ENCODE measurements at places on chromosomes 1 and 21.

- DNase-seq = no peak
Measured at GRCh38 chr1:156698995-156699394, 6.4 kb downstream of the CRABP2 start.

DNA sequence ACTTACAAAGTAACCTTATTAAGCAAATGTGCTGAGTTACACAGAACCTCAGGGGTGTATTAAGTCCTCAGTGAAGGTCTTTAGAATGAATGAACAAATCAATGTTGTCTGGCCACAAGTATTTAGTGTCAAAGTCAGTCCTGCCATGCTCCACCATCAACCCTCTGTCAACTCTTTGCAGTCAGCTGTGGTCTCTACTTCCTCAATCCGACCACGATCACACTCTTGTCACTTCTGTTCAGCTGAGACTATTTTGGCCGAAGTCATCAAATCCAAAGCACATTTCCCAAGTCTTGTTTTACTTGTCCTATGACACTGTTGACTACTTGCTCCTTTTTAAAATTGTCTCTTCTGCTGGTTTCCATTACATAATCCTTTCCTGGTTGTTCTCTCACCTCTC is 173.5 kb downstream of the ST6GALNAC5 start:
- no peak for DNase-seq

GRCh38 chr1:245600658-245601057 is 445.9 kb downstream of the KIF26B start:
- DNase-seq = no peak

DNA sequence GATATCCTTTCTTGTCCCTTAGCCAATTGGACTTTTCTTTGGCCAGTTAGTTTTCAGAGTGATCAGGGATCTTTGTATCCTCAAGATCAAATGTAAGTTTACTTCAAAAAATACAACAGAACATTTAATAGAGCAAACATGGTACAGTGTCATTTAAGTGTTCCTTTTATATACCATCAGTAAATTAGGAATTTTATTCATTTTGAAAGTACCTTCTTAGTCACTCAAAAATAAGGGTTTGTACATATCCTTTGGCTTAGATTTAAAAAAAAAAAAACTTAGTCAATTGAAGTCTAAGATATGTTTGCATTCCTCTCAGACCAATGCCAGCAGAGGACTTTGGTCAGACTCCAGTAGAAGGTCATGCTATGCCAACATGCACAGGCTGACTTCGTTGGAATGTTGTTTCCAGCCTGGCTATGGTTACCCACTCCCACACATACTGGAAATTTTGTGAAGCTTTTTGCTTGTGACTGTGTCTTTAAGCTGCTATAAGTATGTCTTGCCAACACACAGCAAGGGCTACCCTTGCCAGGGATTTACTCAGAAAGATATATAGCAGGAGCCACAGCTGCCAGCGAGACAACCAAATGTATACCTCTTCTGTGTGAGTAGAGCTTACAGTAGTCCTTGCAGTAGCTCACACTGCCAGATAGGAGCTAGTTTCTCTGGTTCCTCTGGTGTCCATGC is 81.5 kb upstream of the LRIF1 start:
- DNase-seq = no peak

GRCh38 chr1:40350391-40350790 is 23.1 kb upstream of the SMAP2 start:
- DNase-seq = no peak

GRCh38 chr1:192747301-192747700 is 61.5 kb upstream of the RGS2 start:
- no peak for DNase-seq

- DNase-seq = peak; percentile 26
Measured at GRCh38 chr1:223363057-223363855, 720 bp downstream of the SUSD4 start.

GRCh38 chr1:154881820-154882535 is 11.9 kb upstream of the KCNN3 start:
- no peak for DNase-seq

DNA sequence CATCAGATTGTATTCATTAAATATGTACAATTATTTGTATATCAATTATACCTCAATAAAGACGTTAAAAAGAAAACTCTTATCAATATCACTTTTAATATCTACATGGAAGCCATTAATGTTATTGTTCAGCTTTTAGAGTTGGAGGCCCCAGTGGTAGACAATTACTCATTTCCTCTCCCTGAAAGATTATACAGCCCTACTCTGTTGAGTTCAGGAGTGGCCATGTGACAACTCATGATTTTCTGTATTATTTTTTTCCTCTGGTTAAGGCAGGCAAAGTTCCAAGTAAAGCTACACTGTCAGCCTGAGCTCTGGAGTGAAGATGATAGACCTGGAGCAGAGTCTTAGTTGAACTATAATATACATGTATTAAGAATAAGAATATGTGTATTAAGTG is 247.9 kb upstream of the B3GALT2 start:
- no peak for DNase-seq

GRCh38 chr21:35163411-35163810 is 114.3 kb upstream of the RUNX1 start:
- DNase-seq = no peak

- no peak for DNase-seq
Measured at GRCh38 chr1:116128664-116129063, 17.5 kb downstream of the MAB21L3 start.

DNA sequence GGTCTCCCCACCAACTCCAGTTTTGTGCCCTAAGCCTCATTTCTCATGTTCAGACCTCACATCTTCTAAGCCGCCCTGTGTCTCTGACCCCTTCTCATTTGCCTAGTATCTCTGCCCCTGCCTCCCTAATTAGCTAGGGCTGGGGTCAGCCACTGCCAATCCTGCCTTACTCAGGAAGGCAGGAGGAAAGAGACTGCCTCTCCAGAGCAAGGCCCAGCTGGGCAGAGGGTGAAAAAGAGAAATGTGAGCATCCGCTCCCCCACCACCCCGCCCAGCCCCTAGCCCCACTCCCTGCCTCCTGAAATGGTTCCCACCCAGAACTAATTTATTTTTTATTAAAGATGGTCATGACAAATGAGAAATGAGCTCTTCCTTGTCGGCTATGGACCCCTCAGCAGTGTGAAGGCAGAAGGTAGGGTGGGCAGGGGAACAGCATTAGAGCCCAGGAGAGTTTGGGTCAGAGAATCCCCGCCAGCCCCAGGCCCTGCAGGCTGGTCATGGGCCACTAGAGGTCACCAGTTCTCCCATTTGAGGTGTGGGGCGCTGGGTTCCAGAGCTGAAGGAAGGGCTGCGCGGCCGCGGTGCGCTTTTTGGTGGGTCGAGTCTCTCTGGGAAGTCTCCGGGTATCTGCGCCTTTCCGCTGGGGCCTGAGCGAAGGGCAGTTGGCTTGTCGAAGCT is 11.5 kb downstream of the ADAMTSL4 start:
- peak; percentile 93 for DNase-seq

DNA sequence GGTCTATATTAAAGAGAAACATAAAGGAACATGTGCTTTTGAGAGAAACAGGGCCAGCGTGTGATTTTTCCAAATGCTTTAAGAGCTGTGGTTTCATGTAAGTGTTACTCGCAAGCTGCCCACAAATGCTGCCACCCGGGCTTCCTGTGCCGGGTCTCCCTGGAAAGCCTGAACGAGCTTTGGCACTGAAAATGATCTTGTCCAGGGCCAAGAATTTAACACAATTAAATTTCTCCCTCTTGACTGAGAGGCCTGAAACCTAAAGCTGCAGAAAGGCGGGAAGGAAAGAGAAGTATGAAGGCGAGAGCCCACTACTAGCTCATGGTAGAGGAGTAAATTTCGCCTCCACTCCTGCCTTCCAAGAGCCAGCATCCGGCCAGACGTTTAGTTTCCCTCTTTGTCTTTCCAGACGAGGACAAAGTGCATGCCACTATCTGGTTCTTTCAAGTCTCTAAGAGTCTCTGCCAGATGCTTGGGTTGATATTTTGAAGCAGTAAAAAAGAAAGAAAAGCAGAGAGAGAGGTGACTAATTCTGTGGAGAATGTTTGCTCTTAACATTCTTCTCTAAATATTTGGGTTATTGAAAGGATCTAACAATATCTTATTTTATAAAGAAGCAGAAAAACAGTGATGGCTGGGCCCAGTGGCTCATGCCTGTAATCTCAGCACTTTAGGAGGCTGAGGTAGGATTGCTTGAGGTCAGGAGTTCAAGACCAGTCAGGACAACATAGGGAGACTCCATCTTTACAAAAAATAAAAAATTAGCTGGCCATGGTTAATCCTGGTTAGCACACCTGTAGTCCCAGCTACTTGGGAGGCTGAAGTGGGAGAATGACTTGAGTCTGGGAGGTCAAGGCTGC is 100.0 kb upstream of the HNRNPU start:
- DNase-seq = peak; percentile 42

GRCh38 chr1:240732390-240732789 is 120.4 kb upstream of the GREM2 start:
- DNase-seq = no peak

DNA sequence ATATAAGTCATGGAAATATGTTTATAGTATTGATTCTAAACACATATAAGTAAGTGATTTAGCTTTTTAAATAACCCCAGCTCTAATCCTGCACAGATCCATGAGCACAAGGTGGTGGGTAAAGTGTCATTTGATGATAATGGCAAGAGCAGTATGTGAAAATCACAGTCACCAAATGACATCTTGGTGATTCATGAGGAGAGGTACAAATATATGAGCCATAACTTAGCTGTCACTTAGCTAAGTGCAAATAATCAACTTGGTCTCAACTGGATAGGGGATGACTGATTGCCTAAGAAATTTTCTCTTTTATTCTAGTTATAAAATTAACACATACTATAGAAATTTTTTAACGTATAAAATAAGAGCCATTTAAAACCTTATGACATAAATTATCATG is 198.1 kb downstream of the ZZZ3 start:
- no peak for DNase-seq

DNA sequence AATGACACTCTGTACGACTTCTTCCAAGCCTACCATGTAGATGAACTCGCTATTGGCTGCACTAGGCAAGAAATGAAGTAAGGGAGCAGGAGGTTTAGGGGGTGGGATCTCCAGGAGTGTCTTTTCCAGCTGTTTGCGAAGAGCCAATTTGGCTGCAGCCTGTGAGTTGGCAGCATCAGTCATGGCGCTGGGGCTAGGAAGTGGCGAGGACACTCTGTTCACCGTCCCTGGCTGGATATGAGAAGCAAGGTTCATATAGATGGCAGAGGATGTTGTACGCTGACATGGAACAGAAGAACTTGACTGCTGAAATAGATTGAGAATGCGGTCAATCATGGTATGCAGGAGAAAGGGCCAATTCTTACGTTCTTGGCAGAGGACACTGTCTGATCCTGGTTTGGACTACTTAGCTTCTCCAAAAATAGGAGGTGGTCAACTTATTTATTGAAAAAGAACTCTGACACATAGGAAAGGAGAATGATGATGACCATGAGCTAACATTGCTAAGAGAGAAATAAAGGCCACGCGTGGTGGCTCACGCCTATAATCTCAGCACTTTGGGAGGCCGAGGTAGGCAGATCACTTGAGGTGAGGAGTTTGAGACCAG is 41.2 kb downstream of the SLC27A3 start:
- no peak for DNase-seq

GRCh38 chr1:81498471-81499462 is 302.0 kb upstream of the ADGRL2 start:
- no peak for DNase-seq

DNA sequence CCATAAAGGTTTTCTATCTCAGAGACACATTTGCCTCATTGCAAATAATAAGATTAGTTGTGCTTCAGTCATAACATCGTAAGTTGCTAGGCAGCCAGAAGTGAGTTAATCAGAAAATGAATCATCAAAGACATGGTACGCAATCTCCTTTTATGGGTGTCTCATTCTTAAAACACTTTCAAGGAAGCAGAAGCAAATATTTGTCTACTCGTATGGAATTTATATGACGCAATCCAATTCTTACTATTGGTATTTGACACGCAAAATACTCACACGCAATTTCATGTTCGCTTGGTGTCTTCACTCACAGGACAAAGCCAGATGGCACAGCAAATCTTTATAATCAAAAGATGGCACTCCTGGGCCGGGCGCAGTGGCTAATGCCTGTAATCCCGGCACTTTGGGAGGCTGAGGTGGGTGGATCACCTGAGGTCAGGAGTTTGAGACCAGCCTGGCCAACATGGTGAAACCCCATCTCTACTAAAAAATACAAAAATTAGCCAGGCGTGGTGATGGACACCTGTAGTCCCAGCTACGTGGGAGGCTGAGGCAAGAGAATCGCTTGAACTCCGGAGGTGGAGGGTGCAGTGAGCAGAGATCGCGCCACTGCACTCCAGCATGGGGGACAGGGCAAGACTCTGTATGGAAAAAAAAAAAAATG is 56.4 kb downstream of the HLCS start:
- no peak for DNase-seq

- DNase-seq = peak; percentile 19
Measured at GRCh38 chr1:221510793-221511503, 230.9 kb downstream of the DUSP10 start.

- DNase-seq = no peak
Measured at GRCh38 chr1:242800521-242800920, 276.0 kb upstream of the PLD5 start.

- no peak for DNase-seq
Measured at GRCh38 chr1:116751146-116751545, 3.1 kb upstream of the CD2 start.

DNA sequence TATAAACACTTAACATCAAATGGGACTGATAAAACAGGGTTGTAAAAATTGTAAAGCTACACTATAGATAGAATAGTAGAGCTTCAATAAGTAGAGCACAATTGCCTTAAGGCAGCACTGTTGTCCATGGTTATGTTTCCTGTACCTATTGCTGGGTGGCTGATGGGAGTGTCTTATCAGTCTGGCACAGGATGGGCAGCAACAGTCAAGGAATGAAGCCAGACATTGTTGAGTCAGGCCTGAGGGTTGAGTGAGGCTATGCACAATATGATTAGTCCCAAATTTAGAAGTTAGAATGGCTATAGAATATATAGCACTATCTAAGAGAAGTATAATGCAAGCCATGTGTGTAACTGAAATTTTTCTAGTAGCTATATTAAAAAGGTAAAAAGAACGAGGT is 25.0 kb upstream of the CD1D start:
- DNase-seq = no peak

DNA sequence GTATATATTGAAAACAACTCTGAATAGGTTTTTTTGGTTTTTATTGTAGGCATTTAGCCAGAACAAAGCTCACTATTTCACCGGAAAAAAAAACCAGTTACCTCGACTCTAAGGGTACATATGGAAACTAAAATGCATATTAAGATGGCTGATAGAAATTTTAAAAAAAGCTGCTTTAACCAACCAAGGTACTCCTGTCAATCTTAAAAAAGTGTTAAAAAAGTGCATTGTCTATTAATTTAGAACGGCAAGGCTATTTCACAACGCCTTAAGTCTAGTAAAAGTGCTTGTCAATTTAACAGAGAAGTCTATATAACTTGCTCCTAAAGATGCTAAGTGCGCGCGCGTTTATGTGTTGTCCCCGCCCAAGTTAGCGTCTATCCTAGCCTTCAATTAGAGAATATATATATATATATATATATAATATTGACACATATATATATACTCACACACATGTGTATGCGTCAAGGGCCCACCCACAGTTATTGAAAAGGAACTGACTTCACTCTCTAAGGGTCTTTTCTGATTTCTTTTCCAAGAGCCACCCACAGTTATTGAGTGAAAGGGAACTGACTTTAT is 934 bp downstream of the ASPM start:
- no peak for DNase-seq

GRCh38 chr1:77415579-77415978 is 133.8 kb downstream of the AK5 start:
- no peak for DNase-seq
